ENCODE measurements at places on chromosomes 12 and 14.

DNA sequence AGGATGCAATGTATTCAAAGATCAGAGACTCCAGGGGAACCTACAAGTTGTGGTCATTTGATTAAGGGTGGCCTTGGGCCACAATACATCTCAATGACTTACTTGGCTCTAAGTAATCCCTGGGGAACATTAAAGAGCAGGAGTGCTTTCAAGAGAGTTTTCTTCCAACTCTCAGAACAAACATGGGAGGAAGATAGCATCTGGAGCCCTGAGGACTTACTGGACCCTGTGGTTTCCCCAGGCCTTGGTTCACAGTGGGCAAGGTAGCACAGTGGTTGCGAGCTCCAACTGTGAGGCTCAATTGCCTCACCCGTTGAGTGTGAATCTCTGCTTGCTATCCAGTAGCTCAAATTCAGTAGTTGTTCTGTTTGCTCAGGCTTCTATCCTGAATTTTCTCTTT is 32.4 kb downstream of the STXBP6 start:
- DNase-seq, result no peak

- DNase-seq, result no peak
Observed at GRCh38 chr12:29889737-29890136, 106.0 kb upstream of the TMTC1 start.

GRCh38 chr14:74531467-74531866 is 37.9 kb downstream of the ISCA2 start:
- DNase-seq, result no peak

GRCh38 chr12:75665216-75665615 is 153.8 kb upstream of the KRR1 start:
- no peak for DNase-seq

GRCh38 chr12:126789963-126790362 is 1477.0 kb upstream of the TMEM132C start:
- no peak for DNase-seq

DNA sequence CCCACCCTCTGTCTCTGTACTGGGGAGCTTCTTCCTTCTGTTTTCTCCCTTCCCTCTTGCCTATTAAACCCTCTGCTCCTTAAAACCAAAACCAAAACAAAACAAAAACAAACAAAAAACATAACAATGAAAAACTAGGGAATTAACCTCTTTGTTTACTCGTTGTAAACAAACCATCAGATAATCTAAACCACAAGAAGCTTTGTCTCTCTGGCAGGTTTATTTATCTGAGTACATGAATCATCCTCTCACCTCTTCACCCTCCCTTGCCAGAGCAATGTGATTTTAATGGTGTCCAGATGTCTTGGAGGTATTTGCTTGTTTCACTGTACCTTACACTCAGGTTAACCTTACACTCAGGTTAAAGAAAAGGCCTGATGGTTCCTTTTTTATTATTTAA is 66.1 kb downstream of the DYRK2 start:
- no peak for DNase-seq

GRCh38 chr14:87196436-87196835 is 796.5 kb downstream of the GALC start:
- DNase-seq, result no peak

DNA sequence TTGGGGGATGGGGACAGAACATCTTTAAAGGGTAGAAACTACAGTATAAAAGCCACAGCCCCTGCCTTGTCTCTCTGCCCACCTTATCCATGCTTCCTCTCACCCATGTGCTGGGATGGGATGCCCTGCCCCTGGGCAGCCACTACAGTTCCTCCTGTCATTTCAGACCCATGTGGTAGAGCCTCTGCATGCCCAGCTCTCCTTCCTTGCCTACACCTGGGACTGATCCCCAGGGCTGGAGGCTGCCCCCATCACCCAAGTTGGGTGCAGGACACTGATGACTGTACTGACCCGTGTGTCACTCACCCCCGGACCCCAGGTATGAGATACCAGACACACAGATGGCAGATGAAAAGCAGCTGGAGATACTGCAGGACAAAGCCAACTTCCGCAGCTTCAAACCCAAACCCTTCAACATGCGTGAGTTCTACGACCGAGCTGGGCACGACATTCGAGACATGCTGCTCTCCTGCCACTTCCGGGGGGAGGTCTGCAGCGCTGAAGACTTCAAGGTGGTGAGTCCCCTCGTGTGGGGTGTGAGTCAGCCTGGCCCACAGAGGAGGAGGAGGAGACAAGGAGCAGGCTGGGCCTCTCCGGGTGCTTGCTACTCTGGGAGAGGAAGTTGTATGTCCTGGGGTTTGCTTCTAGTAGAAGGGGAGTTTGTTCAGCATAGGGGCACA is 2.2 kb downstream of the ASIC1 start:
- DNase-seq, result peak; percentile 30

DNA sequence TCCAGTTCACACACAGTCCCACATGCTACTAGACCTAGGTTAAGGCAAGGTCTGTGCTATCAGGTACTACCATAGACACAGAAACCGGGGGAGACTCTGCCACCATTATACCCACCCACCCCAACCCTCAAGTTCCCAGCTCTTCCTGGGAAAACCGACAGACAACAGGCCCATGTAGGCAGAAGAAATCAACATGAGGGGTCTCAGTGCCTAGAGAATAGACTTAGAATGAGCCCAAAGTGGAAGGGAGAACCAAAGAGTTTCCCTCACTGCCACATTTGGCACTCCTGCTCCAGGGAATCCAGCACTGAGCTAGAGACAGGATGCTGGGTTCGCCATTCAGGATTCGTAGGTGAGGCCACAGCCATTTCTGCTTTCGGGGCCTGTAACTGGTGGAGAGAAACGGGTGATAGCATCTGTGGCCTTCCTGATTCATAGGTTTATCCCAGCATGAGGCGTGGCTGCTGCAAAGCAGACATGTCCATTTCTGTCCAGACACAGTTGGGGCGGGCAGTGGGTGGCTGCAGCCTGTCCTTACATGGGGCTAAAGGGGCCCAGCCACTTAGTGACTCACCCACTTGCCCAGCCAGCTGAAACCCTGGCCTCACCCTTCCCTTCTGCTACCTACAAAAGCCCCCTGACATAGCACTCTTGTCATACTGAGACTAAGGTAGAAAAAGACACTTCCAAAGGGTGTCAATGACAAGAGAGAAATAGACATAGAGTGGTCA is 69.4 kb downstream of the IRF2BPL start:
- no peak for DNase-seq

- DNase-seq, result no peak
Observed at GRCh38 chr12:132174839-132175490, 30.7 kb downstream of the NOC4L start.

DNA sequence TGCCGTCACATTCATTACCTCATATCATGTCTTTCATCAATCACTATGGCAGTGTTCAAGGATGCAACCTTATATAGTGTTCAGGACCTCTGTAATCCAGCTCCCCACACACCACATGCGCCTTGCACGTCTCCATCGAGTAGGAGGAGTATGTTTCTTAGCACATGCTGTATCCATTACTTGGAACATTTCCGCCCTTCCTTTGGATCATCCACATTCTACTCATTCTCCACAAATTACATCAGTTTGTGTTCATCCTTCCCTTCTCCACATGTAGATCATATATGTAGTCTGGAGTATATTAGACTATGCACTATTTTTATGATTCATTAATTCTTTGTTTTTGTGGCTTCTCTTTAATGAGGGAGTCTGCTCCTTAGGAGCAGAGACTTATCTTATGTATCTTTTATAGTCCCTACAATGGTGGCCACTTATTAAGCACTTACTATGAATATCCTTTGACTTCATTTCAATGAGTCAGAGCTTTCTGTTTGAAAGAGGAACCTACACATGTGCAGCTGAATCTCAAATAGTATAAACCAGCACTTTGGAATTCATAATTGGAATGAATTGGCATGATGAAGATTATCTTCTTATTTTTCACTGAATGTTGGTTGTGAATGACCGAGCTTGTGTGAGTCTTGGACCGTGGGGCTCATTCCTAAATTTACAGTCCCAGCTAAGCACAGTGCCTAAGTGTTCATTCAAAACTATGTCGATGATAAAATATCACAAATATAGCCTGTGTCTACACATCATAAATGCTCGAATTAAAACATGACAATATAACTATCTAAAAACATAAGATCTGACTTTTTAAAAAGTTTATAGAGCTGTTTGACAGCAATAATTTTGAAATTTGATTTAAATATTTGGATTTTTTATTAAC is 30.2 kb upstream of the NPAS3 start:
- DNase-seq, result no peak

- no peak for DNase-seq
Observed at GRCh38 chr12:77153706-77154105, 88.3 kb upstream of the E2F7 start.

- DNase-seq, result no peak
Observed at GRCh38 chr12:5000658-5001385, 42.9 kb upstream of the KCNA5 start.

DNA sequence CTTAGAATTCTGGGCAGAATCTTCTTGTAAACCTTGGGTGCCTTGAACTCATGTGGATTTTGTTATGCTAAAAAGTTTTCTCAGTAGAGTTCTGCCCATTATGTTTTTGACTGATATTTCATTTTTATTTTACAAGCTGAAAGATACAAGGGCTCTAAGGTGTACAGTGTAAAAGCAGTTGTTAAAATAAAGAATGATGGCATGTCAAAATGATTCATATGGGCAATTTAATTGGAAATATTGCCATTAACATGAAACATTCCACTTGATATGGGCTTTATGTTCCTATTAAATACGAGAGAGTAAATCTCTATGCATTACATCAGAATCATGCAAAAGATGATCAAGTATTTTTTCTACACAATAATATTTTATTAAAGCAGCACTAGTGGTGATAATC is 295.1 kb upstream of the ATP2B1 start:
- no peak for DNase-seq

DNA sequence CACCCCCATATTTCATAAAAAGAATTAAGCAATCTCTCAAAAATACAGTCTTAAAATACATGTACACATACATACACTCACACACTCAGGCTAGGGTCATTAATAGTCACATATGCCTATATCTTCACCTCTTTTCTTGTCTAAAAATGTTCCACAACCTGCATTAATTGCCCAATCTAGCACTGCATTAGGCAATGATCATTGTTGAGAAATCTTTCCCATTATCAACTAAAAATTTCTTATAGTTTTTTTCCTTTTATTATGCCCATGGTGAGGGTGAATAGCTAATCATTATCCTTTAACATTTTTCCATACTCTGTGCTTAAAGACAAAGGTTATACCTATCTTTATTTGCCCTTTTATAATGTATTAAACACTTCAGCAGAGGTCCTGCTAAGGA is 38.3 kb downstream of the FSCB start:
- no peak for DNase-seq

DNA sequence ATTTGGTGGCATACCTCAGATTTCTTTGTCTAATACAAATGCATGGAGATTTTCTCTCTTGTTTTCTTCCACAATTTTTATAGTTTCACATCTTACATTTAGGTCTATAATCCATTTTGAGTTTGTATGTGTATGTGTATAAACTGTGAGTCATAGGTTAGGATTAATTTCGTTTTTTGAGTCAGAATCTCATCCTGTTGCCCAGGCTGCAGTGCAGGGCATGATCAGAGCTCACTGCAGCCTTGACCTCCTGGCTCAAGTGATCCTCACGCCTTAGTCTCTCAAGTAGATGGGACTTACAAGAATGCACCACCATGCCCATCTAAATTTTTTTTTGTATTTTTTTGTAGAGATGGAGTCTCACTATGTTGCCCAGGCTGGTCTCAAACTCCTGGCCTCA is 71.6 kb downstream of the OTOGL start:
- DNase-seq, result no peak

DNA sequence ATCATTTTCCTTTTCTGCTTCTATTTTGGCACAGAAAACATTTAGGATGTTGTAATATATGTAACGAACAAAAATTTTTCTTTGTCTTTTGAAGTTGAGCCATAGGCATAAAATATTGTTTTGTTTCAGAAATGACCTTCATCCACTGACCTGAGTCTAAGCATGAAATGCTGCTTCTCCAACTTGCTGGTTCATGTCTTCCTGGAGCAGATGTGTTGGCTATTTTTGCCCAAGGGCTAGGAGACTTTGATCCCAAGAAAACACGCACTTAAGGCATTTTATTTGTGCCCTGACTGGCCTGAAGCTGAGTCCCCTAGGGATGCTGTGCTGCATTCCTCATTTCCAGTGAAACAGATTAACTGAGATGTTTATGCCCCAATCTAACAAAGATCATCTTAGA is 27.2 kb upstream of the ALG10B start:
- no peak for DNase-seq

GRCh38 chr12:43214166-43214565 is 337.8 kb downstream of the ADAMTS20 start:
- no peak for DNase-seq

DNA sequence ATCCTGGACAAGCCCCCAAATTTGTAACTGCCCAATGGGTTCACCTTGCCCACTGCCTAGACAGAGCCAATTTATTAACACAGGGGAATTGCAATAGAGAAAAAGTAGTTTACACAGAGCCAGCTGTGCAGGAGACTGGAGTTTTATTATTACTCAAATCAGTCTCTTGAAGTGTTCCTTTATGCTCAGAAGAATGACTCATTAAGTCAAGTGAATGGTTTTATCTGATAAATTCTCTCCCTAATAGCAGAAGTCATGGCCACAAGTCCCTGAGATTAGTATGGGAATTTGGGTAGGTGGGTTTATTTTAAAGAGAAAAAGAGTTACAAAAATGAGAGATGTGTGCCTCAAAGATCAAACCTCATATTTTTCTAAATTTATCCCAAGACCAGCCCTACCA is 122.8 kb upstream of the NUDT4 start:
- no peak for DNase-seq

- DNase-seq, result no peak
Observed at GRCh38 chr12:131076791-131077747, 123.4 kb downstream of the ADGRD1 start.

DNA sequence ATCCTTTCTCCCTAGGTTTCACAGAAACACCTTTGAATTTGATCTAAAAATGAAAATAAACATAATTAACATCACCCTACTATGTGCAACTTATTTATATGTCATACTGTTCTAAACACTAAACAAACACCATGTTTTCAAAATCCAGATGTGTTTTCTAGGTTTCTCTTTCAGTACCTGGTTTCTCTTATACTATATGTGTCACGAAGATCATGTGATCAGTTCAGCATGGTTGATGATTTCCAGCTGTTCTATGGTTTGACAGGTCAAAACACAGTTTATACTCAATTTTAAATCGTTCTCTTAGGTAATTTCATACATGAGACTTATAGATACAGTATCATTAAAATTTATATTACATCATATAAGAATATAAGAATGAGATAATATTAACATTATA is 373.1 kb downstream of the SOX5 start:
- no peak for DNase-seq

DNA sequence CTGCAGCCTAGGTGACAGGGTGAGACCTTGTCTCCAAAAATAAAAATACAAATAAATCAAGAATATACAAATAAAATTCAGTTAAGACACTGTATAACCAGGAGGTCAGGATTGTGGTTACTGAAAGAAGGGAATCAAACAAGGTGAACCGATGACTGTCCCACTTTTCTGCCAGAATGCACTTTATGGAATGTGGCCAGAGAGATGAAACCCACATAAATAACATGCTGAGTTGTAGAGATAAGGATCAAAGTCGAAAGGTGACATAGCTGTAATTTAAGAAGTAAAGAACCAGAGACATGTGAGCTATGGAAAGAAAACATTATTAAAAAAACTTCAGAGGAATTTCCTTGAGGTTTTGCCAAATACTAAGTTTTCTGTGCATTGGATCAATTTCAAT is 1098.2 kb upstream of the USP15 start:
- no peak for DNase-seq

GRCh38 chr14:74945852-74946658 is 9.3 kb downstream of the PGF start:
- DNase-seq, result peak; percentile 69
